ENCODE measurements at places on chromosomes 13 and 19.

- peak; percentile 53 for DNase-seq
These were observed 26.4 kb downstream of the C13orf46 start for GRCh38 chr13:113947311-113948033.

GRCh38 chr13:59452189-59452890 lies 711.4 kb downstream of the DIAPH3 start:
- DNase-seq = peak; percentile 29

- no peak for DNase-seq
These were observed 12.4 kb upstream of the JUND start for GRCh38 chr19:18293642-18294466.

DNA sequence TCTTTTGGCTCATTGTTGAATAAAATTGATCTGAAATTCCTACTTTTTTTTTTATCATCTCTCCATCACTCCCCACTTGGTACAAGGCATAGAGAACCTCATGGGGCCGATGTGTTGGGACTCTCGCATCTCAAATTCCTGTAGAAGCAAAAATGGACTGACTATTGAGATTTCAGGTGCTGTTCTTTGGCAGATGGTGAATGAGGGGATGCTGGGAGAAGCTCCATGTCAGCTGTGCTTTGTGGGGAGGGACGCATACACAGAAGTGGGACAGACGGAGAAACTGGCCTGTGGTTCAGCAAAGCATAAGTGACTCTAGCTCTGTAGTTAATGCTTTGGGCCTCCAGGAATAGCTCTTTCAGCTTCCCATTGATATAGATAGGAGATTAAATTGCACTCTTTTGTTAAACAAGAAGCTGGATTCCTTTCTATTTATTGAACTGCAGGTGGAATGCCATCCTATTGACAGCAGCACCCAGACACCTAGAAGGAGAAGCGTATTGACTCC lies 194.5 kb upstream of the RNF113B start:
- DNase-seq = no peak

DNA sequence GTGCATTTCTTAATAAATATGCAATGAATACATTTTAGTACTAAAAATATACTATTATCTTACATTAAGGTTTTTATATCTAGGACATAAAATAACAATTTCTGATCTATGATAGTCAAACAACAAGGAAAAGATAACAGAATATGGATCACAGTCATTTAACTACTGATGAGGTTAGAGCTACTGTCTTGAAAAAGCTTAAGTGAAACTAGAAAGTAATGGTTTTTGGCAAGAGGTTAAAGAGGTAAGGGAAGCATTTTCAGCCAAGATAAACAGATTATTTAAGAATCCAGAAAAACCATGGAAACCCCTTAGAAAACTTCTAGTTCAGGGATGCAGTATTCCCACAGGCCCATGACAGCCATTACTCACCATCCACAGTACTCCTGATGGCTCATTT lies 787.4 kb downstream of the DACH1 start:
- no peak for DNase-seq

GRCh38 chr19:58107778-58108545 lies 9.9 kb upstream of the ZSCAN18 start:
- DNase-seq = no peak

DNA sequence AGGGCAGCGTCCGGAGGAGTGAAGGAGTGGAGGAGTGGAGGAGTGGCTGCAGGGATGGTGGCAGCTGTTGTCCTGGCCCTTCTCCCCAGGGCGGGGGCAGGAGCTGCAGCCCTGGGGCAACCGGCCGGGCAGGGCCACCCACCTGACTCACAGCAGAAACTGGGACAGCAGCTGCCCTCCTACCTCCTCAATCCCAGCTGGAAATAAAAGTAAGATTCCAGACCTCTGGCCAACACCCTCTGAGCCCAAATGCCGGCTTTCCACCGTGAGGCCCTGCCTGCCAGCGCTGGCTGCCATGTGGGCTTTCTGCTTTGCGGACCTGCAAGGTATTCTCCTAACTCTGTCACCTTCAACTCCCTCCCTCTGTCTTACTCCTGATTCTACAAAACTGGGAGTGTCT lies 3.3 kb upstream of the CLPP start:
- DNase-seq = no peak

- DNase-seq = peak; percentile 69
These were observed 143.4 kb downstream of the DLEU7 start for GRCh38 chr13:50699874-50700663.

- DNase-seq = peak; percentile 69
These were observed 215.2 kb downstream of the NBEA start for GRCh38 chr13:35157143-35157755.

GRCh38 chr13:70668293-70668692 lies 560.0 kb upstream of the KLHL1 start:
- peak; percentile 15 for DNase-seq

GRCh38 chr13:50617134-50617721 lies 226.3 kb downstream of the DLEU7 start:
- peak; percentile 66 for DNase-seq

- DNase-seq = peak; percentile 74
These were observed 213.3 kb upstream of the MIR17HG start for GRCh38 chr13:91133941-91134802.

GRCh38 chr19:23520441-23520840 lies 125.2 kb upstream of the ZNF91 start:
- no peak for DNase-seq

GRCh38 chr19:4971424-4971793 lies 2.5 kb downstream of the KDM4B start:
- DNase-seq = no peak

GRCh38 chr13:110617321-110618072 lies 2.2 kb downstream of the NAXD start:
- DNase-seq = peak; percentile 60

- no peak for DNase-seq
These were observed 56.2 kb downstream of the DHRS12 start for GRCh38 chr13:51747438-51748434.

DNA sequence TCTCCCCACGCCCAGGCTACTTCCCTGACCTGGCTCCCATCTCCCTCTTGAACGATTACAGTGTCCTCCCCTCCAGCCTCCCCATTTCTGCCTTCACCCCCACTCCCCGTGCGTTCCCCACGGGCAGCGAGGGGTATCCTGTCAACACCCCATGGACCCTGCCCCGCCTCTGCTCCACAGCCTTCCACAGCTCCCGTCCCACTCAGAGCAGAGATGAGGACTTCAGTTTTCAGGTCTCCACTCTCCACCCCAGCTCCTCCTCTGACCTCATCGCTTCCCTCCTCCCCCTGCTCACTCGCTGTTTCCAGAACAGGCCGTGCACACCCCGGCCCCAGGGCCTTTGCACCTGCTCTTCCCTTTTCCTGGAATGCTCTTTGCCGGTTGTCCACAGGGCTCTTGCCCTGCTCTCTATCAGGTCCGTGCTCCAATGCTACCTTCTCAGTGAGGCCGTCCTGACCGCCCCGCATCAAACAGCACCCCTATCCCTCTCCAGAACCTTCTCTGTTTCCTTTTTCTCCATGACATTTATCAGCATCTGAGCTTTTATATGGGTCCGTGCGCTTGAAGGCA lies 15.0 kb downstream of the LRRC4B start:
- no peak for DNase-seq

- DNase-seq = no peak
These were observed 30.6 kb downstream of the SYDE1 start for GRCh38 chr19:15137777-15138176.

GRCh38 chr19:28567834-28568233 lies 645.1 kb downstream of the UQCRFS1 start:
- DNase-seq = no peak

DNA sequence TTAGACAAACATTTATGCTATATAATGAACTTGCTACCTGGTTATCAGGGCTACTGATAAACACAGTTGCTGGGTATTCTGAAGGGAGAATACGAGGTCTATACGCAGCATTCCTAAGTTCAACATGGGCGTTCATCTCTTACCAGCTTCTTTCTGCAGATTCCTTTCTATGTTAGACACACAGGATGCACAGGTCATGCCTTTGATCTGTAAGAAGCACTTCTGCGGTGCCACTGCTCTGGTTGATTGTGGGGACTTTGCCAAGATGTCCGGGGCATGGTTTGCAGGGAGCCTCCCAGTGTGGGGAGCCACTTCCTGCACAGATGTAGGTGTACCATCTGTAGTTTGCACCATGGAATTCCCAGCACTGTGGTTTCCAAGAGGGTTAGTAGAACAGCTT lies 40.9 kb downstream of the ATP7B start:
- no peak for DNase-seq

DNA sequence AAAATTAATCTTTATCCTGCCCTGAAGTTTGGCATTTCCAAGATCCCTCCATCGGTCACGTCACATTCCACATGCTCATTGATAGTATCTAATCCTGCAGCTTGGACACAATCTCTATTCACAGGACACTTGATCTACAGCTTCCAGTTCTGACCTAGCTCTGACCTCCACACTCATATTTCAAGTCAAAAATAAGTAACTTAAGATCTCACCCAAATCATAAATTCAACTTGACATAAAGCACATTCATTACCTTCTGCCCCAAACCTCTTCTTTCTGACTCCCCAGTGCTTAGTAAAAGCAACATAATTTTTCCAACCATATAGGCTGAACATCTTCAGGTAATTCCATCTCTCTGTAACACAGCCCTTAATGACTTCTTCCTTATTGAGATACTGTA lies 880.2 kb downstream of the PCDH9 start:
- DNase-seq = peak; percentile 40

DNA sequence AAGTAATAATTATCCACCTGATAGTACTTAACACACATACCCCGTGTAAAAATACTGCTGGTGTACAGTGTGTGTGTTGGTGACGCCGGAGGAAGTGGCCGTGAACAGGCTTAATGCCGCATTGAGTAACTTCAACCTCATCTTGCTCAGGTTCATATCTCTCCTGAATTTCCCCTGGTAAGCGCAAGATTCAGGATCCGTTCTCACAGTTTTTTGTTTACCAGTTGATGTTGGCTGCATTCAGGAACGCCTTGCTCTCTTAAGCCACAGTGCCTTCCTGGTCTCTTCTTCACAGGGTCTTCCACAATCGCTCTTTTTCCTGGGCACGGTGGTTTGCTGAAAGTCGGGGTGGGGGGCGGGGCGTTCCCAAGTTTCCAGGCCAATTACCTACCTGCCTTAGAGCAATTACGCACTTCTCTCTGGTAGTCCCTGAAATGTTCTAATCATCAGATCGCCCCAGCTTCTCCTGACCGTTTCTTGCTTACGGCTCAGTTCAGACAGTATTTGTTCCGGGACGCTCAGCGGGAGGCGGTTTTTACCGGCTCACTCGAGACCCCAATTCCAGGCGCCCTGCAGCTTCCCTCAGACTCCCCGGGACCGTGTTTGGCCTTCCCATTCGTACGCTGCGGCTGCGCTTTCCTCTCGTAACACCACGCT lies 706 bp upstream of the DNAJC3 start:
- no peak for DNase-seq

- DNase-seq = no peak
These were observed 41.0 kb downstream of the ANKRD10 start for GRCh38 chr13:110873639-110874507.

DNA sequence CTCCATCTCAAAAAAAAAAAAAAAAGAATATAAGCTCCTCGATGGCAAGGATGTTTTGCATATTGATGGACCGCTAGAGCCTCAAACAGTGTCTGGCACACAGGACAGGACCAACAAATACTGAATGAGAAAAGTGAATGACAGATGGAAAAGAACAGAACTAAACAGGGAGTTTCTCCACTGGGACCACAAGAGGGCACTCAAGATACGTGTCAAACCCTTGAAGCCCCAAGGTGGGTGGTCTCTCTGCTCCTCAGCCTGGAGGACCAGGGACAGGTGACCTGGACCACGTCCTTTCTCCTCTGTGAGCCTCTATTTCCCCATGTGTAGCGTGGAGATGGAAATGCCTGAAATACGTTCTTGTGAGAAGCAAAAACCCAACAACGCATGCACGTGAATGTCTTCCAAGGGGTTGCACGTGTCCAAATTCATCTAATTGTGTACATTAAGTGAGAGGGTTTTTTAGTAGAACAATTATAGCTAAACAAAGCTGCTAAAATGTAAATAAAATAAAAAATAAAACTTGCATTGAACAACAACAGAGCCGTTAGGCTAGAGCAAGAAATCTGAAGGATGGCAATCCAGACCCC lies 5.7 kb upstream of the CDC42EP5 start:
- peak; percentile 50 for DNase-seq

GRCh38 chr13:98041081-98041820 lies 87.8 kb downstream of the IPO5 start:
- DNase-seq = no peak

DNA sequence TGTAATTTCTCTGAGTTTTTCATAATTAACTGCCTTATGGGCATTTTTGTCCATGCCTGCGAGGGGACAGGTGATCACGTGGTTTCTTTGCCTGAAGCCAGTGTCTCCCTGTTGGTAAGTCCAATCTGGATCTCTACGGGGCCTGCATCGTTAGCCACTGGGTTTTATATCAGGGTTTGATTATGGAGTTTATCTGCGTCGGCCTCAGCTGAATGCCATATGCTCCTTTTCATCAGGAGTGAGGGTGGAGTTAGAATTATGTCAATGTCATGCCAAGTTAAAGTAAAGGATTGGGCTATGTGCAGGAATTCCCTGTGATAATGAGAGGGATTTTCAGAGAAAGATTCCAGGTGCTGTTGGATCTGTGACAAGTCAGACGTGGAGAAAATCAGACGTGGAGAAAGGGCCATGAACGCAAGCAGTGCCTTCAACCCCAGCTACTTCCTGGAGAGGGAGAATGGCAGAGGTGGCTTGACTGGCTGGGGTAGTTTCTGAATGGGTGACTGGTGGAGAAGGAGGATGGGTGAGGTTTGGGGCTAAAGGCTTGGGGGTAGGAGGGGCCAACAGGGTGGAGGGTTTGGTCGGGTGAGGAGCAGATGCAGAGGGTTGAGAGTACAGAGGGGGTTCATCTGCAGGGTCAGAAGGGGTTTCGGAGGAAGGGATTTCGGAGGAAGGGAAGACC lies 24.3 kb downstream of the TMEM255B start:
- DNase-seq = no peak

GRCh38 chr13:111668451-111668850 lies 348.0 kb downstream of the TEX29 start:
- DNase-seq = no peak

GRCh38 chr19:50501568-50502475 lies 9.2 kb downstream of the JOSD2 start:
- DNase-seq = no peak

DNA sequence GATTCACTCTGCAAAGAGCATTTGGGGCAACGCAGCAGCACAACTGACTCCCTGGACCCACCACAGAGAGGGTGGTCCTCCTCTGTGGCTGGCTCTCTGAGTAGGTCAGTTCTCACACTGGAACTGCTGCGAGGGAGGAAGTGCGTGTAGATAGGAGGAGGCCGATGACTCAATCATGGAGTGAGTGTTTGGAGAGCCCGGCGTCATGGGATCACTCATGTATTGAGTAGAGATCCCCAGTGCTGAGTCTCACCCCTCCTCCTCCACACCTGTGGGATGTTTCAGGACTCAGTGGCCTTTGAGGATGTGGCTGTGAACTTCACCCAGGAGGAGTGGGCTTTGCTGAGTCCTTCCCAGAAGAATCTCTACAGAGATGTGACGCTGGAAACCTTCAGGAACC lies 8.9 kb downstream of the ZNF101 start:
- DNase-seq = no peak

- no peak for DNase-seq
These were observed 113.5 kb upstream of the PABPC3 start for GRCh38 chr13:24982333-24982999.

Measured in umbilical cord (tissue), 2 donors.